ENCODE measurements at places on chromosomes 5 and 9.

DNA sequence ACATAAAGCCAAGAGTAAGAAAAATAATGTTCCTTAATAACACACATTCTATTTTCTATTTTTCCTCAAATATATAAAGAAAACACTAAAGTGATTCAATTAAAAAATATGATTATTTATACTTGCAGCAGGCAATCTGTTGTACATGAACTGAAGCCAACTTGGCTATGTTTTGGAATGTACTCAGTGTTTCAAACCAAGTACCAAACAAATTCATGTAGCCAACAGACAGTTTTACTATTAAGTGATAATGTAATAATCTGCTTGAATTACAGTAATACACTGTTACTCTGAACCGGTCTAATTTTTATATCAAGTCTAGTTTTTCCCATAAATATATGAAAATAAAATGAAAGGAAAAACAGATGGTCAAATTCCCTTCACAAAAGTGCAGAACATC lies 58.0 kb downstream of the CEP120 start:
- no peak for DNase-seq

GRCh38 chr9:101650142-101650541 lies 55.4 kb upstream of the PPP3R2 start:
- DNase-seq: no peak

- no peak for DNase-seq
Observed at GRCh38 chr5:9955586-9955985, 294.1 kb downstream of the ATPSCKMT start.

DNA sequence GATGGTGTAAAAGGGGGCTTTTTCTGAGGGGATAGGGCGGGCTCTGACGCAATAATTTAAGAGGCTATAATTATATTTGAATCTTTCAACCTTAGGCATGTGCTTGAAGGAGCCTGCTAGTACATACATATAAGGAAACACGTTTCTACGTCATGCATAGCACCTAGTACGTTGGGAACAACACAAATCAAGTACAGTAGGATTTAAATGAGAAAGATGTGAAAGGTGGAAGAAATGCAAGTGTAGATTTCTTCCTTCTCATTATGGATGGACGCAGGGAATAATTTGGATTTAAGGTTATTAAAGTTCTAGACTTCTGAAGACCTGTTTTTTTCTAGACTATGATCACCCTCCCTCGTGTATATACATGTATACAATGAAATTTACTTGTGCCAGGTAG lies 927 bp upstream of the CDO1 start:
- no peak for DNase-seq

GRCh38 chr5:31194468-31194813 lies 955 bp downstream of the CDH6 start:
- DNase-seq: no peak

- no peak for DNase-seq
Observed at GRCh38 chr5:4058899-4059298, 463.3 kb downstream of the IRX1 start.

GRCh38 chr5:141876628-141877355 lies 1.4 kb downstream of the PCDH1 start:
- DNase-seq: peak; percentile 12

DNA sequence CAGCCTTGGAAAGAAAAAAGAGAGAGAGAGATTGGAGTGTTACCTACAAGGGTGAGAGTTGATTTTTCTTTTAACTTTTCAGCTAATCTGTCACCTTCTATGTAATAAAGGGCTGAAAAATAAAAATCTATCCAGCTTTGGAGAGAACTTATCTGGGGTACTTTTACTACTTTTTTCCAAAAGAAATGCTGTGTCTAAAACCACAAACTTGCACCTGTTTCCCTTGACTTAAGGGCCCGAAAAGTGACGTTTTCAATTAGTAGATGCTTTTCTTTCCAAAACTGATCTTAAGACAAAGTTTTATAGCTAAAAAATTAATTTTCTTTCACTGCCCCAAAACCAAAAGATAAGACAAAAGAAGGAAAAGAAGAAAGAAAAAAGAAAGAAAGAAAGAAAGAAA lies 48.8 kb downstream of the SMIM23 start:
- no peak for DNase-seq

GRCh38 chr9:123807251-123807650 lies 122.7 kb downstream of the DENND1A start:
- DNase-seq: no peak

GRCh38 chr9:19812194-19812593 lies 23.4 kb upstream of the SLC24A2 start:
- DNase-seq: no peak

DNA sequence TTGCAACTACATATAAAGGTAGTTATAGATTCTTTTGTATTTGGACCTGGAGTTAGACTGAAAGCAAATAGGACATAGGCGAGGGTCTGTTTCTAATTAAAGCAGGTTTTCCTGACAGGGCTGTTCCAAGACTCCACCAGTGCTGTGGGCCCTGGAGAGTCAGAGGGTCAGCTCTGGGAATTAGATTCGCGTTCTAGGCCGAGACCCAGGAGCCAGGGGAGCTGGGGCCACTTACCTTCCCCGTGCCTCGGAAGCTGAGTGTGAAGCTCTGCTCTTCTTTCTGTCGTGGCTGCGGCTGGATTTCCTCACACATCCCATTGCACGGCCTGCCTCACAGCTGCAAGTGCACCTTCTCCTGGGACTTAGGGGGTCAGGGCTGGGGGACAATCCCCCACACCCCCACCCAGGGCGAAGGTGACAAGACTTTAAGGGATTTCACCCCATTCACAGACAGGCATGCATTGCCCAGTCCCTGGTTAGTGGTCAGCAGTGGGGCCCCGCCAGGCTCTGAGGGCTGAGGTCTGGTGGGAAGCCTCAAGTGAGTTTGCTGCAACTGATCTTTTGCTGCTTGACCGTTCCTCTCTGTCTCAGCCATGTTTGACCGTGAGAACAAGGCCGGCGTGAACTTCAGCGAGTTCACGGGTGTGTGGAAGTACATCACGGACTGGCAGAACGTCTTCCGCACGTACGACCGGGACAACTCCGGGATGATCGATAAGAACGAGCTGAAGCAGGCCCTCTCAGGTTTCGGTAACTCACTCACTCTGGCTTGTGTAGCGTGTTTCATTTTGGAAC lies 15.3 kb upstream of the AHRR start:
- DNase-seq: no peak

GRCh38 chr9:114852050-114852594 lies 46.3 kb upstream of the TNFSF15 start:
- DNase-seq: no peak

- DNase-seq: no peak
Observed at GRCh38 chr9:137039611-137040366, 6.2 kb downstream of the NPDC1 start.

DNA sequence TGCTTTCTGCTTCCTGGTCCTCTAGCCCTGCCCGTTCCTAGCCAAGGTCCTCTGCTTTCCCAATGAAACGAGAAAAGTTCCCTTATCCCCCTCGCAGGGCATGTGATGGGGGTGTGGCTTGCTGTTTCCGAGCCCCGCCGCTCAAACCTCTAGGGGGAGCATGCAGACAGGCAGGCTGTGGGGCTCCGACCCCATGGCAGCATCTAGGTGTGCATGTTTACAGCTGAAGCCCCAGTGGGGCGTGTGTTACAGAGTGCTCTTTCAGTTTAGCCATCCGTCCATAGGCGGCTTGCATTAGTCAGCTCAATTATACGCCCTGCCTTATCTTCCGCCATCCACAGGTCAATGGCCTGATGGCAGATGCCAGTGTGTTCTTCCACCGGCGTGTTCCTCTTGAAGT lies 48.3 kb upstream of the SPATA31E1 start:
- DNase-seq: no peak

GRCh38 chr9:37550781-37551180 lies 25.4 kb downstream of the FBXO10 start:
- DNase-seq: no peak

DNA sequence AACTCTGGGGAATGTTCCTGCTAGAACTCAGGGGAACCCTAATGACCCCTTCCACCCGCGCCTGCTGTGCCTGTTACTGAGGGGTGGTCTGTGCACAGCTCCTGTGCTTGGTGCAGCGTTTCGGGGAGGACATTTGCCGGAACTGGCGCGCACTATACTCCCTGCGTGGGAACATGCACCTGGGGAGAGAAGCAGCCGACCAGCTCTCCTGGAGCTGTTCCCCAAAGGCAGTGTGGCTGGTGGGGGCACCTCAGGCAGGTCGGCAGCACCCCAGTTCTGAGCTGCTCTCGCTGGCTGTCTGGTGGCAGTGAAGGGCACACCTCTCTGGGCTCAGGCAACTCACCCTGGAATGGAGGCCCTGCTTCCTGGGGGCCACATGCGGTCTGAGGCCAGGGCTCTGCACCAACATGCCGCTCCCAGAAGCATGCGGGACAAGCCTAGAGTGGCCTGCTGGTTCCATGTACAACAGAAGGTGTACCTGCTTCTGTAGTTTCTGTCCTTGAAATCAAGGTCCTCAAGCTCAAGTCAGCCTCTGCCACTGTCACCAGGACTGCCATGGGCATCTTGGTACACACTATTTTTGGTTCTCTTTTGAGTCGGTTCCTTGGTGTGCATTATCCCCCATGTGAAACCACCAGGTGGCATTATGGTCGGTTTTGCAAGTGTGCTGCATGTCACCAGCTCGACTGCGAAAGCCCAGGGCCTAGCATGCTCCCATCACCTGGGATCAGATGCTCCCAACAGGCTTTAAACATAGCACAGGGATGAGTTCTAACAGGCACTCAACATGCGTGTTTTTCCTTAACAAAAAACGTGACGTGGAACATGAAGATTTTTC lies 7.8 kb upstream of the MRNIP start:
- DNase-seq: no peak

DNA sequence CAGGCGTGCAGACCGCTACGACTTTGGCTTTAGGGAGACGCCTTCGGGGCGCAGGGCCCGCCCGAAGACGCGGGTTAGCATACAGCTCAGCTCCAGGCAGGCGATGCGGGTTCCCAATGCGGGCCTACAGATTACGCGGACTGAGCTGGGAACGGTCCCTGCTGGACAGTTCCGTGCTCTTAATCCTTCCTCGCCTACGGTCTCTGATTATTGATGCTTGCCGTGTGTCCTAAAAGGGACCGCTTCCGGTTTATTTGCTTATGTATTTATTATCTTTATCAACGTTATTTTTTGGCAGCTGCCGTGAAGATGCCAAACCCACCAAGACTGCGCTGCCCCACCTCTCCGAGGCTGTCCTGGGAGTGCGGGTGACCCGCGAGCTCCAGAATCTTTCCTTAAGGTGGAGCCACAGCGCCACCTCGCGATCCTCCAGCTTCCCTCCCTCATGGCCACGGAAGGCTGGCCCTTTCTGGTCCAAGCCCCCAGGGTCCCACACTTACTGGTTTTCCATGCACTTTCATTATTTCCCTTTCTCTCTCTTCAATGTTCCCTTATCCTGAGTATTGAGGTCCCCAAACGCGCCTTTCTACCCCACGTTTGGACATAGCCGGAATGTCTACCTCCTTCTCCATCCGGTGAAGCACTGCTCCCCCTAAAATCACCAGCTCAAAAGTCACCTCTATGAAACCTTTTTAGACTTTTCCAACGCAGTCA lies 7.0 kb upstream of the EBF1 start:
- peak; percentile 61 for DNase-seq

DNA sequence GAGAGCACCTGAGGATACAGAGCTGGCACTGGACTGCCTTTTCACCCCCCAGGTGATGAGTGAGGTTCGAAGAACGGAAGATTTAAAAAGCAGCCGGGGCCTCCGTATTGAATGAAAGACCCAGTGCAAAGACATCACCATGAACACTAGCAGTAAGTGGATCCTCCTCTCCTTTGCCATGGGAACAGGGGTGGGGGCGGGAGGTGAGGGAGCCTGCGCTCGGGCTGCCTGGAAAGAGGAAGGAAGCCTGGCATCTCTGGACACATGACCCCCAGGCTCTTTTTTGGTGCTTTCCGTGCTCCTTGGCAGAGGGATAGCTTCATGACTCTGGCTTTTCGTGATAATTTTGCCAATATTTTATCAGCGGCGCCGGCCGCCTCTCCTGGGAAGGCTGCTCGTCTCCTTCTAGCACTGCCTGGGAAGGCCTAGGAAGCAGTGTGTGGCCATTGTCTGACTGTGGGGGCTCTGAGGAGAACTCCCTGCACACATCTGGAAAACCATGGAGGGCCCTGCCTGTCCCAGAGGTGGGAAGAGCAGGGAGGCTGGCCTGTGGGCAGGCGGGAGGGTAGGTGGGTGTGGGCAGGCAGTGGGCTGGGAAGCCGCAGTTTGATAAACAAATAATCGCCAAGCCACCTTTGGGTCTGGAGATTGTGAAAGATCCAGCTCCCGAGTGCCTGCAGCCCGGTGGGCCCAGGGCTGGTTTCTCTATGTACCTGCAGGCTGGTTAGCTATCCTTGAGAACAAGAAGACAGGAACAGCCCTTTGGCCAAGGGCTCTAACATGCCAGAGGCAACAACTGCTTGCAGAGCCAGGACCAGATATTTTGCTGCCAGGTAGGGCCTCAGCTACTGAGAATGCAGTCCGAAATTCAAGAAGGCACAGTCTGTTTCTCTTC lies 911 bp downstream of the ABLIM3 start:
- no peak for DNase-seq

- no peak for DNase-seq
Observed at GRCh38 chr9:118023644-118024043, 319.4 kb downstream of the TLR4 start.

DNA sequence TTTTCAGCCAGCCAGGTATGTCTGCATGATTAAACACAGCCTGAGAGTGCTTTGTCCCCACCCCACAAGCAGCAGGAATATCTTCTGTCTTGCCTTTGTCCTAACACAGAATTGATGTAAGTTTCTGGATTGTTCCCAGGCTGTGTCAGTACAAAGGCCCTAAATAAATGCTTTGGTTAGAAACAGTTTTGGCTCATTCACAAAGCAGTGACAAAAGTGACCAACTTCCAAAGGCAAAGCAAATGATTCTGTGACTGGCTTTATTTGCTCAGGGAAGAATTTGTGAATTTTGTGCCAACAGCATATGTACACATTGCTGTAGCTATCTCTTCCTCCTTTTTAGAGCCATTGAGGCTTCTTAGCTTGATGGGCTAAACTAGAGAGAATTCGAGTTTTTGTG lies 133.7 kb downstream of the PLPPR1 start:
- DNase-seq: no peak

- peak; percentile 11 for DNase-seq
Observed at GRCh38 chr5:142548739-142549275, 137.1 kb downstream of the FGF1 start.

- DNase-seq: no peak
Observed at GRCh38 chr5:179265514-179266290, 79.6 kb downstream of the ADAMTS2 start.

DNA sequence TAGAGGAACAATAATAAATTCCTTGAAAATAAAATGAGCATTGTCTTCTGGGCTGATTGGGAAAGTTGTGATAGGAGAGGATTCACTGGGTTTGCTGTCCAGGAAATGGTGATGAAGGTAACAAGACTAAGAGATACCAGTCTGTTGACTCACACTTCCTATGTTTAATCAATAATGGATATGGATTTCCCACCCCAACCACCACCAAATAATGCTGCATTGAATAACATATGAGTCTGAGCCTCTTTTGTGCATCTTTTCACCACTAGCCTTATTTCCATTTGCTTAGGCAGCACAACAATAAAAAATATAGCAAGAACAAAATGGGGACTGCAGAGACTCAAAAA lies 120.2 kb upstream of the NFIB start:
- DNase-seq: no peak

GRCh38 chr9:4435197-4435596 lies 55.1 kb upstream of the SLC1A1 start:
- no peak for DNase-seq

All from CD4-positive, alpha-beta T cell treated with Interleukin-2 at 100 ng/mL for 4 hours (primary cell).